ENCODE measurements at places on chromosomes 6 and 20.

- no peak for DNase-seq
Observed at GRCh38 chr6:119348096-119348747, 1.3 kb downstream of the MAN1A1 start.

DNA sequence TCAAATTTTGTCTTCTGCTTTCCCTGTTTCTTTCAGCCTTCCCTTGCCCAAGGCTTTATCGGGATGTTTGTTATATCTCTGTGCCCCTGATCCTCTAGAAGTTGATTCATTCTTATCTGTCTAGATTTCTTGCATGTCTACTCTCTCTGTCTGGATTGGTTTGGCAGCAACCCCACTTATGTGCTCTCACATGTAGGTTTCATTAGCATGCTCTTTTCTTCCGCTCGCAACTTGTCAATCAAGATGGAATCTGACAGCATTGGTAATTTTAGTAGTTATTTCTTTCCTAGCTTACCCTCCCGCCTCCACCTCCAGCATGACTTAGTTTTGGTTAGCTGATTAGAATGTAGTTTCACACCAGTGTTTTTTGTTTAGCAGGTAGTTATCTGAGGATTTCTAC is 39.3 kb downstream of the LRRC1 start:
- no peak for DNase-seq

DNA sequence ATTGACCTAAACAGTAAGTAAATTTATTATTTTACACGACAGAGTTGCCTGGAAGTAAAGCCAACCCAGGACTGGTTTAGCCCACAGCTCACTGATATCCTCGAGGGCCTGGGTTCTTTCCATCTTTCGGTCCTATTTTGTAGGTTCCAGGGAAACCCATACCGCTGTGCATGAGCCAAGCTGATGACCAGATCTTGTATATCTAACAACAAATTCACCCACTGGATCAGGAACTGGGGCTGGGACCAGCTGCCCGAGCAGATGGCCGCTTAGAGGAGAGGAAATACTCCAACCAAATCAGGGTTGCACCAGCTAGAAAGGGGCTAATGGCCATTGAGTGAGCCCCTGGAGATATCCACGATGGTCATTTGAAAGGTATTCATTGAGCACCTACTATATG is 139.2 kb downstream of the BACH2 start:
- no peak for DNase-seq

DNA sequence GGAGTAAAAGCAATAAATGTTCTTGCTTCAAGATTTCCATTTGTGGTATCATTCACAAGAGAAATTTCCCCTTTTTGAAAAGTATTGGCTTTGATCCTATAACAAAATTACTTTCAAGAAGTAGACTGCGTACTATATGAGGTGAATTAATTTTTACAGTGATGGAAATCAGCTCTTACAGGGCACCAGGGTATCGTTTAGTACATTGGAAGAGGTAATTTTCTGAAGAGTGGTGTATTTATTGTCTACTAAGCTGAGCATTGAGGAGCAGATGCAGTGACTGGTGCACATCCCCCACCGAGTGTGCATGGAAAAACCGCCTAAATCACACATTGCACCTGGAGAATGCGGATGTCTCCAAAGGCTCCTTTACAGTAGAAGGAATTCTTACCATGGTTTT is 209.5 kb downstream of the SAMD5 start:
- DNase-seq: no peak

DNA sequence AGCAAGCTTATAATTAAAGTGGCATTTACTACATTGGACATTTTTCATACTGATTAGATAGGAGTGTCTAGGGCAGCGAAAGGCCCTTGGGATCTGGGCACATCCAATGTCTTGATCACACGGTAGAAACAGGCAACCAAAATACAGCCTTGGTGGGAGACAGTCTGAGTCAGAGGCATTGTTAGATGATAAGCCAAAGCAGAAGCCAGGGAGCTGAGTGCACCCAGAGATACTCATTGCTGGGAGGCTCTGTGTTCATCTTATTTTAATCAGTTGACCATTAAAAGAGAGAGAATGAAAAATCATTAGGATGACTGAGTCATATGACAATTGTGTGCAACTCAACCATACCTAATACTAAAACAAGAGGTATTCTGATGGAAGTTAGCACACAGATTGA is 109.5 kb downstream of the LCA5 start:
- DNase-seq: no peak

DNA sequence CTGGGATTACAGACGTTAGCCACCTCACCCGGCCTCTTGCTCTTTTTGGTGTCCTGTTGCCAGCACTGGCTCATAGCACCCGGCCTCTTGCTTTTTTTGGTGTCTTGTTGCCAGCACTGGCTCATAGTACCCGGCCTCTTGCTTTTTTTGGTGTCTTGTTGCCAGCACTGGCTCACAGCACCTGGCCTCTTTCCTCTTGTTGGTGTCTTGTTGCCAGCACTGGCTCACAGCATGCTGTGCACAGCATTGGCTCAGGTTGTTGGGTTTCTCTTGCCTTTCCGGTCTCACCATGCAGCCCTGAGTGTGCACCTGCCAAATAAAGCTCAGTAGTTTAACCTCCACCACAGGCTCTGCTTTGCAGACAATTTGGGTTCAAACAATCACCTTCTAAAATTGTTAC is 208.2 kb downstream of the THBS2 start:
- DNase-seq: no peak

DNA sequence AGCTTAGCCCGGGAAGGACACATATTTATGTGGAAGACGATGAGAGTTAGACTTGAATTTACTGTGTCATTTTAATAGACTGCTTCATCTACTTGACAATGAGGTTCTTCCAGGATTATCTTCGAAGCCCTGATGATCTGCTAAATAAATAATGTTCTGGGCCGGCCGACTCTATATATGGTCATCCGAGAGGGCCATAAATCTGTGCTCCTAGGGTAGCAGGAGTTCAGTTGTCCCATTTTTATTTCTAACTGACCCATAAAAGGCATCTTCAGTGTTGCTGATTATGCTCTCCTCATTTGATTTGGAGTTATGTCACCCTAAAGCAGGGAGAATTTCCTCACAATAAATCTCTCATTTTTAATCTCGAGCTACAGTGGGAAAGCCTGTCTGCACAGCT is 217.1 kb downstream of the SLC24A3 start:
- DNase-seq: no peak

GRCh38 chr20:44402391-44403193 is 47.1 kb downstream of the HNF4A start:
- no peak for DNase-seq

- DNase-seq: no peak
Observed at GRCh38 chr20:4326195-4327065, 311.1 kb upstream of the RNF24 start.

DNA sequence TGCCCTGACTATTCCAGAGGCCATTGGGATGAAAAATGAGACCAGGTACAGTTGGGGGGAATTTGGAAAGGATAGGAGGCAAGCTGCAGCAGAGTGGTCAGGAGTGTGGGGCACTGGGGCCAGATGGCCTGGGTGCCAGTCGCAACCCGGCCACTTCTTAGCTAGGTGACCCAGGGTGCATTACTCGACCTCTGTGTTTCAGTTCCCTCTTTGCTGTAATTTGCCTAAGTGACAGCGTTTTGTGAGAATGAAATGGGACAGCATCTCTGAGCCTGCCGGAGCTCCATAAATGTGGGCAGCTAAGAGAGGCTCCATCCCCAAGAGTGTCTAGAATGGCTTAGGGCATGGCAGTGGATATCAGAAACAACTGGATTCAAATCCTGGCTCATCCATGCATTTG is 13.9 kb downstream of the LRFN2 start:
- DNase-seq: no peak

Data from retinal pigment epithelial cell (primary cell).